ENCODE measurements at places on chromosomes 1 and 21. TPM values are rescaled to one million over a fixed set of nuclear protein-coding genes. Genes with fewer than 3 reads are reported as not detected.

The LIN9 gene
- 2.0 TPM for total RNA-seq

The ZNF593OS gene
- total RNA-seq = under 0.01 TPM

The FOXO6 gene
- 0.11 TPM for total RNA-seq

The UAP1 gene
- total RNA-seq = 62.4 TPM

The PGLYRP4 gene
- not detected for total RNA-seq

The UMODL1 gene
- total RNA-seq = not detected

The NBPF4 gene
- total RNA-seq = not detected

The NBPF10 gene
- total RNA-seq = 0.65 TPM

The FMO5 gene
- total RNA-seq = 0.98 TPM

The SPATA45 gene
- not detected for total RNA-seq

The HOOK1 gene
- total RNA-seq = 1.7 TPM

The JTB gene
- total RNA-seq = 161 TPM

The PIK3CD gene
- total RNA-seq = 7.5 TPM

The S100A7 gene
- total RNA-seq = not detected

All from placental epithelial cell (primary cell).